Spinal cord (tissue), 10 donors: ENCODE measurements at places on chromosomes 1 and 21. TPM values are rescaled to one million over a fixed set of nuclear protein-coding genes. Genes with fewer than 3 reads are reported as not detected.

GRCh38 chr1:3727042-3727824, 25.0 kb upstream of the CCDC27 start:
- DNase-seq: no peak

GRCh38 chr1:248007778-248008177, 5.7 kb upstream of the OR2L5 start:
- DNase-seq: no peak

DNA sequence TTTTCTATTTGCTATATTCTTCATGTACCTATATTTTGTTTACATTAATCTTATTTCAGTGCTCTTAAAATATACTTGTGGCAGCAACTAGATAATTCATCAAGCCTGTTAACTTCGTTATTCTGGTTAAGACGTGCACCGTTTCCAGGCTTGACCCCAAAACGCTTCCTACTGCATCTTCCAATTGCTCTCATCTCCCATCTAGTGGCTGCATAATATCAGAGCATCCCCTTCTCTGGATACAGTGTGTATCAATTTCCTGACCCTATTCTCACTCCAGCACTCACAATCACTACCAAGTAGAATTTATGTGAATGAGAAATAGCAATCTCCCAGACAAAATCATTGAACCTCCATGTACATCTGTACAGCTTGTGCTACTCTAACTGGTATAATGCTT, 1280.3 kb upstream of the B3GALT2 start:
- no peak for DNase-seq

DNA sequence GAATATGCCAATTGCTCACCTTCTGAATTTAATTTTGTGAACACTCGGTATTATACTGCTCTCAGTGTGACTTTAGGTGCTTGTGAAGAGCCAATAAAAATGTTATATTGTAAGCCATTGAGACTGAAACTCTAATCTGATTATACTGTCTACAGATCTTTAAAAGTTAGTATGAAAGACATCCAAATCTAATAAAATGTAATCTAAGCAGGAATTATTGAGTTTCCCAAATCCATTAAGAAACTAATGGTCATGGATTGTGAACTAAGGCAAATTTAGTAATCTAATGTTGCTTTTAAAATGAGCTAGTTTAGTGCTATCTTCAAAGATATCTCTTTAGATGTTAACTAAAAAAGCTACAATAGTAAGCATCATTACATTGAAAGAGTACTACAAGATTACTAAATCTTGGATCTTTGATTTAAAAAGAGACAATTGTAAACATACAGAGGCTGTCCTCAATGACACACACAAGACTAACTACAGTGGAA, 1132.4 kb upstream of the B3GALT2 start:
- DNase-seq: no peak

- DNase-seq: no peak
Observed at GRCh38 chr1:22380024-22380785, 71.4 kb upstream of the ZBTB40 start.

DNA sequence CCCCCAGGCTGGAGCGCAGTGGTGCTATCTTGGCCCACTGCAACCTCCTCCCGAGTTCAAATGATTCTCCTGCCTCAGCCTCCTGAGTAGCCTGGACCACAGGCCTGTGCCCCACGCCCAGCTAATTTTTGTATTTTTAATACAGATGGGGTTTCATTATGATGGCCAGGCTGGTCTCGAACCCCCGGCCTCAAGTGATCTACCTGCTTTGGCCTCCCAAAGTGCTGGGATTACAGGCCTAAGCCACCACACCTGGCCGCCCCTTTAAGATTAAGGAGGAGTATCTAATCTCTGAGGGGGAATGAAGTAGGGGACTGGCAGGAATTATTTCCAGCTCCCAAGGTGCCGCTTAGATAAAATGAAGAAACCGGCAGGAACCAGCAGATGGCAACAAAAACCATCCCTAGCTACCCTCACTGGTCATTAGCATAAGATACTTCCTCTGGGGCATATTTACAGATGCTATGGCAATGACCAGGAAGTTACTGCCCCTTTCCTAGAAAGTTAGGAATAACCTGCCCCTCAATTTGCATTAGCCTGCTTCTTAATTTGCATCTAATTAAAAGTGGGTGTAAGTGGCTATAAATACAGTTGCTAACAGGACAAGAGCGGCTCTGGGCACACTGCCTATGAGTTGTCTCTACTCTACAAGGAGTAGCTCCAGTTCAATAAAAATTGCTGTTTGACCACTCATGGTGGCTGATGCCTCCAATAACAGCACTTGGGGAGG, 7.1 kb upstream of the NSUN4 start:
- DNase-seq: no peak

DNA sequence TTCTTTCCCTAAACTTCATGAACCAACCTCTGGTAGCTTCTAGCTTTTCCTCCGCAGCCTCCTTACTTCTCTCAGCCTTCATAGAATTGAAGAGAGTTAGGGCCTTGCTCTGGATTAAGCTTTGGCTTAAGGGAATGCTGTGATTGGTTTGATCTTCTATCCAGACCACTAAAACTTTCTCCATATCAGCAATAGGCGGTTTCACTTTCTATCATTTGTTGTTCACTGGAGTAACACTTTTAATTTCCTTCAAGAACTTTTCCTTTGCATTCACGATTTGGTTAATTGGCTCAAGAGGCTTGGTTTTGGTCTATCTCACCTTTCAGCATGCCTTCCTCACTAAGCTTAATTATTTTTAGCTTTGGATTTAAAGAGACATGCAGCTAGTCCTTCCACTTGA, 5.1 kb downstream of the URB2 start:
- no peak for DNase-seq

- no peak for DNase-seq
Observed at GRCh38 chr21:33116676-33117075, 46.7 kb downstream of the OLIG1 start.

DNA sequence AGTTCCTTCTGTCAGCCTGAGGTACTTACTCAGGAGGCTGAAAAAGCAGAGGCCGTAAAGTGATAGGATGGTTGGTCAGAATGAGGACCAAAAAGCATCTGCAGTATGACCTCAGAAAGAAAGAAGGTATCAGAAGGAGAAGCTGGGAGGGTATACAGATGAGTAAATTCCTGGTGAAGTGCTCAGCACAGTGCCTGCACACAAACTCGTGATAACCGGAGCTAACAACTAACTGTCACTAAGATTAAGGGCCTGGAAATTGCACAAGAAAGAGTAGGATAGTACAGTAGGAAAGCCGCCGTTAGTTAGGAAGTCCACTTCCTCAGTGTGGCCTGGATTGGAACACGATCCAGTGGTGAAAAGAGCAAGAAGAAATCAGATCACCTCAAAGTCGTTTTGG, 62.6 kb downstream of the VPS26C start:
- no peak for DNase-seq

GRCh38 chr21:44643741-44644310, 2.4 kb upstream of the KRTAP10-11 start:
- DNase-seq: no peak

DNA sequence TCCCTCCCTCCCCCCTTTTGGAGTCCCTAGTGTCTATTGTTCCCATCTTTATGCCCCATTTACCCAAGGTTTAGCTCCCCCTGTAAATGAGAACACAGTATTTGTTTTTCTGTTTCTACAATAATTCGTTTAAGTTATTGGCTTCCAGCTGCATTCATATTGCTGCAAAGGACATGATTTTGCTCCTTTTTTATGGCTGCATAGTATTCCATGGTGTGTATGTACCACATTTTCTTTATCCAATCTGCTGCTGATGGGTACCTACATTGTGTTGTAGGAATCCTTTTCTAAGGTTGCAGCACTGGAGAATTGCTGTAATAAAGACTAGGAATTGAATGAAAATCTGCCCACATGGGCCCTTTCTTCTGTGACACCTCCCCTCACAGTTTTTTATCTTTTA, 6.8 kb downstream of the SLC25A24 start:
- DNase-seq: no peak

DNA sequence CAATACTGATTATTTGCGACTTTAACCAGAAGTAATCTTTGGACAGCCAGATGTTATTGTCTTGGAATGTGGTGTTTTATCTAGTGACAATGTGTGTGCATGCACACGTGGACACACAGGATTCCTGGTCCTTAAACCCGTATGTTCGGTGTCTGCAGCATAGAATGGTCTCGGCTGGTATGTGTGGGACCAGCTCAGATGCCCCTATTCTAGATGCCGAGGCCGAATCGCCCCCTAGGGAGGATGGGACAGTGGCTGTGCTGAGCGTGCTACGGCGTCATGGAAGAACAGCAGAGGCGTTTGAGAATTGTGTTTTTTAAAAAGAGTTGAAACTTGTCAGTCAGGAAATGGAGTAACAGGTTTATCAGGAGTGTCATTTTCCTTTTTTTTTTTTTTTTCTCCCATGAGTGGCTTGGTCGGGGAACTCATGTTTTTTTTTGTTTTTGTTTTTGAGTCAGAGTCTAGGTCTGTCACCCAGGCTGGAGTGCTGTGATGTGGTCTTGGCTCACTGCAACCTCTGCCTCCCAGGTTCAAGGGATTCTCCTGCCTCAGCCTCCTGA, 30.1 kb downstream of the SKI start:
- DNase-seq: no peak

- no peak for DNase-seq
Observed at GRCh38 chr1:59752556-59753414, 62.0 kb upstream of the HOOK1 start.

GRCh38 chr1:26894263-26894662, 4.2 kb upstream of the GPN2 start:
- no peak for DNase-seq

The KIAA0040 gene
- total RNA-seq: 2.9 TPM

The CFAP410 gene
- total RNA-seq: 11.9 TPM

The CD1C gene
- total RNA-seq: 0.61 TPM

The FAM177B gene
- 0.40 TPM for total RNA-seq

The GLMP gene
- total RNA-seq: 54.1 TPM

The KLHDC7A gene
- 0.40 TPM for total RNA-seq

The SLC37A1 gene
- 8.4 TPM for total RNA-seq

The PYHIN1 gene
- total RNA-seq: not detected

The PDZK1 gene
- 10.2 TPM for total RNA-seq

The RAB7B gene
- total RNA-seq: 5.4 TPM

The BEST4 gene
- total RNA-seq: 0.40 TPM
